ENCODE measurements at places on chromosomes 16 and 17.

DNA sequence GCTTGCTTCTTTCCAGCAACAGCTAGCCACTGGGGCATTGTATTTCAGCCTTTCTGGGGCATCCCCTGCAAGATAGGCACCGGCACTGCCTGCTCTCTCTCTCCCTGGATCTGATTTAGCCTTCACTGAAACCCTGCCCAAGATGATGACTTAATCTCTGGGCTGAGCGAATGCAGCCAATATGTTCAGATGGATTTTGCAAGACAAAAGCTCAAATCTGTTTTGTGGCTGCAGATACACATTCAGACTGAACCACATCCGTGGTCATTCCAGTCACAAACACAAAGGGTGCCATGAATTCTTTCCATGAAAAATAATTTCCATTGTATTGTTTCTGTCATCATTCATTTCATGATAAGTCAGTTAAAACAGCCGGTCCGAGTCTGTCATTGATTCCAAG lies 24.2 kb downstream of the SOST start:
- DNase-seq, result no peak

DNA sequence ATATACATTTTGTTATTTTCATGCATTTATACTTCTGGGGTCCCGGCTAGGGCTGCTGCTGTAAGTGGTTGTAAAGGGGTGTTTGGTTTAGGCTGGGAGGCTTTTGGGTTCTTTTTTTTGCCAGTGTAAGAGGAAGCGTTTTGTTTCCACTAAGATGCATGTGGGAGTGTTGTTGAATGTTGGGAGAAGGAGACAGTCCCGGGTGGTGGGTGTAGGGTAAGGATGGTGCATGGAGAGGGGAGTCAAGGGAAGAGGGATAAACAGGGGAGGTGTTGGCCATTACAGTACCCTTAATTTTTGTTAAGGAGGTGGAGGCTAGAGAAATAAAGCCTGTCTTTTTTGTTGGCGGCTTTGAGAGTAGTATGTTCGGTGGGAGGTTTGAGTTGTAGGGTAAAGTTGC lies 8.4 kb upstream of the ZNF747 start:
- no peak for DNase-seq

- no peak for DNase-seq
Measured at GRCh38 chr17:33642002-33642401, 348.9 kb upstream of the ASIC2 start.

GRCh38 chr17:3851461-3852100 lies 5.5 kb upstream of the NCBP3 start:
- no peak for DNase-seq

DNA sequence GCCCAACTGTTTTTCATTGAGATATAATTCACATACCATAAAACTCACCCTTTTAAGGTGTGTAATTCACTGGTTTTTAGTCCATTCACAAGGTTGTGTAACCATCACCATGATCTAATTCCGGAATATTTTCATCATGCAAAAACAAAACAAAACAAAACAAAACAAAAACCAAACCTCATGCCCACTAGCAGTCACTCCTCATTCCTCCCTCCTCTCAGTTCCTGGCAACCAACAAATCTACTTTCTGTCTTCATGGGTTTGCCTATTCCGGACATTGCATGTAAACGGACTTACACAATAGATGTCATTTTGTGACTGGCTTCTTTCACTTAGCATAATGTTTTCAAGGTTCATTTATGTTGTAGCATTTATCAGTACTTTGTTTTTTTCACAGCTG lies 4.5 kb upstream of the NOD2 start:
- no peak for DNase-seq

- no peak for DNase-seq
Measured at GRCh38 chr16:65254144-65254543, 132.3 kb upstream of the CDH11 start.

GRCh38 chr16:73006026-73006425 lies 41.9 kb downstream of the ZFHX3 start:
- DNase-seq, result no peak

DNA sequence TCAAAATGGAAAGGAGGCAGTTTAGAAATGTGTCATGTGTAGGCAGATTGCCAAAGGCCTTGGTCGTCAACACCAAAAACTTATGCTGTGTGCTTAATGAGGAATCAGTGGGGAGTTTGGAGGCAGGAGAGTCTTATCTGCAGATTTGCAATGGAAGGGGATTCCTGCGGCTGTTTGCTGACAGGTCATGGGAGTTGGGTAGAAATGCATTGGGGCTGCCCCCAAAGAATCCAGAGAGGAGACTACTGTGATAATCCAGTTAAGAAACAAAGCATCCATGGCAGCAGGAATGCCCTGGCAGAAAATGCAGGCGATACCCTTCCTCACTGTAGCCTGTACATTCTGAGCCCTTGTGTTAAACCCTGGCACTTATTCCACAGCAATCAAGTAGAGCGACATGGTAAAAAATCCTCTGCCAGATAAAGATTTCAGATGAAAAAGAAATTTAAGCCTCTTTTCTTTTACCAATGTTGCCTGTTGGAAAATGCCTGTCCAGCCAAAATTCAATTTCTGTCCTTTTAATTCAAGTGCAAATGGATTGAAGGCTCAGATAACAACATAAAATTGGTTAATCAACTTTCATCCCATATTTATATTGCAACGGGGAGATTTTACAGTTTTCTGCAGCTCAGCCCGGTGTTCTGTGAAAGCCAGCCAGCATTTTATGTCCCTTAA lies 491.0 kb upstream of the CDH5 start:
- no peak for DNase-seq

DNA sequence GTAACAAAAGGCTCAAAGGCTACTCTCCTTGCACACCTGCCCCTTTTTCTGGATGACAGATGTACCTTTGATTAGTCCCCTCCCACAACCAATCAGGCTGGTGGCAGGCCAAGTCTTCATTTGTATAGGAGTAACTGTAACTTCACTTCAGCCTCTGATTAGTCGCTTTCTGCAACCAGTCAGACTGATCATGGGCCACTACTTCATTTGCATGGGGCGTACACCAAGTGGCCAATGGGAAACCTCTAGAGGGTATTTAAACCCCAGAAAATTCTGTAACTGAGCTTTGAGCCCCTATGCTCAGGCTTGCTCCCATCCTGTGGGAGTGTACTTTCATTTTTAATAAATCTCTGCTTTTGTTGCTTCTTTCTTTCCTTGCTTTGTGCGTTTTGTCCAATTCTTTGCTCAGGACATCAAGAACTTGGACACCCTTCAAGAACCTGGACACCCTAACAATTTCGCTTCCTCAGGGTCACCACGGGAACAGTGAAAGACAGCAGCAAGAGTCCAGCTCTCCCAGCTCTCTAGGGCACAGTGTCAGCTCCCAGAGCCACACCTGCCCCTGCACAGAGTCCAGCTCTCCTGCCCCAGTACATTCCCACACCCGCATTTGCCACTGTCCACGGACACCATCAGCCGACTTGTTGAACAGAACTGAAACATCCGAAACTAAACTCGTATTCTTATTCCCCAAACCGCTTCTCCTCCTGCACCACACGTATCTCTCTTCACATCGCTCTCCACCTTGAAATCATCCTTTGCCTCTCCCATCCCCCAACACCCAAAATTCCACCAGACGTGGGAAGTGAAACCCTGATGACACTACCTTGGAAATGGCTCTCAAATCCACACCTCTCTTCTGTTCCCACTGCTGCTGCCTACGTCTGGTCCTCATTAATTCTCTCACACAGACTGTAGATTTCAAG lies 53.4 kb downstream of the ABCC12 start:
- DNase-seq, result no peak

- DNase-seq, result no peak
Measured at GRCh38 chr17:37683454-37683984, 40.3 kb upstream of the DDX52 start.

GRCh38 chr17:1460233-1460632 lies 4.2 kb upstream of the CRK start:
- DNase-seq, result no peak

Measured in activated naive CD4-positive, alpha-beta T cell treated with Interleukin-2 at 50 U/mL for 16 hours (primary cell).